ENCODE measurements at places on chromosomes 12 and 14. TPM values are rescaled to one million over a fixed set of nuclear protein-coding genes. Genes with fewer than 3 reads are reported as not detected.

- H3K36me3 ChIP-seq = no peaks in the 10 kb centered on the region
- H3K27ac ChIP-seq = no peak overlapping the region
- no peak for DNase-seq
- no peaks in the 10 kb centered on the region for H3K27me3 ChIP-seq
- H3K4me3 ChIP-seq = no peak overlapping the region
- peaks cover 2% of the 10 kb centered on the region for H3K4me1 ChIP-seq
Measured at GRCh38 chr12:12511021-12511783, 51.5 kb downstream of the DUSP16 start.

DNA sequence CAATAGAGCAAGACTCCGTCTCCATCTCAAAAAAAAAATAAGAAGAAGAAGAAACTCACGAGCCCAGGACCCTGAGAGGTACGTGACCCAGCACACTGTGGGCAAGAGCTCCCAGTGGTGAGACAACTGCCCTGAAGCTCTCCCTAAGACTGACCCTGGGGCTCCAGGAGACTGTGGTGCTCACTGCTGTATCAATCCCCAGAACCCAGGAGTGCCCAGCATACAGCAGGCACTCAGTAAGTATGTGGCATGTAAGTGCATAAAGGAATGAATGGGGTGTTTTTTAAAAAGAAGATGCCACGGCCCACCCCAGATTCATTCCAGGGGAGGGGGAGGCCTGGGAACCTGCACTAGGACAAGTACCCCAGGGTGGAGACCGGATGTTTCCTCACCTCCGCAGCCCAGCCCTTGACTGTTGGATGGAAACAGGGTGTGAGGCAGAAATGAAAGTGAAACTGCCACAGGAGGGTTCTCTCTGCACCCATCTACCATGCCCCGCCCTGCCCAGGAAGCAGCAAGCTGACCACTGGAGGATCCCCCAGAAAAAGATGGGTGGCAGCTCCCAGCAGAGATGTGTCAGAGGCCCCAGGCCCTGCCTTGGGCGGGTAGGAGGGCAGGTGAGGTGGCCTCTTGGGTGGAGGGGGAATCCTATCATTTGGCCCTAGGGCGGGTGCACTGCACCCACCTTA is 12.2 kb downstream of the ITPK1 start:
- DNase-seq = no peak
- no peak overlapping the region for H3K27ac ChIP-seq
- H3K4me1 ChIP-seq = peaks cover 2% of the 10 kb centered on the region
- no peak overlapping the region for H3K4me3 ChIP-seq
- no peaks in the 10 kb centered on the region for H3K36me3 ChIP-seq

- DNase-seq = no peak
- H3K36me3 ChIP-seq = no peaks in the 10 kb centered on the region
- H3K27ac ChIP-seq = no peak overlapping the region
Measured at GRCh38 chr14:68893566-68893965, 85.5 kb downstream of the ACTN1 start.

DNA sequence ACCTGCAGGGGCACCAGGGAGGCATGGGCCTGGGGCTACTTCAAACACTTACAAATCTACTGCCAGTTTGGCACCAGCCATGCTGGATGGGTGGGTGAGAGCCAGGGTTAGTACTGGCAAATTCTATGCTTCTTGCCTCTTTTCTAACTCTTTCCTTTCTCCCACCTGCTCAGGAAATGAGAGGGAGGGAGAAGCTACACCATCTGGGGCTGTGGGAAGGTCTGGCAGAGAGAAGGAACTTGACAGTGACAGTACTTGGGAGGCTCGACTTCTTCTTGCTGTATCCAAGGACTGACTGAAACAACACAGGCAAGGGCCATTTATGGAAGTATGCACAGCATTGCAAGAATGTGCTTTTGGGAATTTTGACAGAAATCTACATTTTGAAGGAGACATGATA is 149.6 kb upstream of the DYRK2 start:
- H3K27me3 ChIP-seq = no peaks in the 10 kb centered on the region
- no peak overlapping the region for H3K4me3 ChIP-seq
- no peaks in the 10 kb centered on the region for H3K4me1 ChIP-seq
- no peaks in the 10 kb centered on the region for H3K36me3 ChIP-seq
- DNase-seq = no peak
- H3K27ac ChIP-seq = no peak overlapping the region

GRCh38 chr12:28235015-28235414 is 44.8 kb downstream of the CCDC91 start:
- H3K4me3 ChIP-seq = no peak overlapping the region
- no peaks in the 10 kb centered on the region for H3K27me3 ChIP-seq
- no peak for DNase-seq
- no peak overlapping the region for H3K27ac ChIP-seq

- no peaks in the 10 kb centered on the region for H3K27me3 ChIP-seq
- H3K4me1 ChIP-seq = peaks cover 5% of the 10 kb centered on the region
- H3K4me3 ChIP-seq = no peak overlapping the region
- H3K27ac ChIP-seq = no peak overlapping the region
- DNase-seq = peak; percentile 79
Measured at GRCh38 chr14:77301103-77301502, 19.6 kb downstream of the POMT2 start.

The GPATCH2L gene
- total RNA-seq = 52.5 TPM

The PZP gene
- 1.1 TPM for total RNA-seq

The E2F7 gene
- total RNA-seq = 0.45 TPM

The PARPBP gene
- total RNA-seq = 2.5 TPM

Data from ovary (tissue), 10 donors.